ENCODE measurements at places on chromosomes 11 and 22. TPM values are rescaled to one million over a fixed set of nuclear protein-coding genes. Genes with fewer than 3 reads are reported as not detected.

PELI3 gene
- total RNA-seq: 8.1 TPM

CCDC15 gene
- total RNA-seq: 2.5 TPM

CD3E gene
- not detected for total RNA-seq

MOGAT2 gene
- not detected for total RNA-seq

XNDC1N gene
- total RNA-seq: 2.2 TPM

CCDC157 gene
- 2.9 TPM for total RNA-seq

SLC22A8 gene
- total RNA-seq: not detected

NEFH gene
- 3.6 TPM for total RNA-seq

OR56A1 gene
- total RNA-seq: not detected

GGTLC2 gene
- not detected for total RNA-seq

CELSR1 gene
- 108 TPM for total RNA-seq

MMP13 gene
- total RNA-seq: 2.3 TPM

PGA3 gene
- total RNA-seq: not detected

FAM111B gene
- total RNA-seq: 9.5 TPM

GLYATL2 gene
- not detected for total RNA-seq

OR51I1 gene
- not detected for total RNA-seq

A4GALT gene
- 27.7 TPM for total RNA-seq

CNGA4 gene
- not detected for total RNA-seq

NXF1 gene
- total RNA-seq: 34.0 TPM

CREB3L1 gene
- total RNA-seq: 0.46 TPM

OR52H1 gene
- not detected for total RNA-seq

TMPRSS13 gene
- total RNA-seq: 22.9 TPM

NNMT gene
- 5.4 TPM for total RNA-seq

SVIP gene
- total RNA-seq: 6.9 TPM

OR51G2 gene
- total RNA-seq: not detected

OR5P2 gene
- total RNA-seq: not detected

SYVN1 gene
- total RNA-seq: 18.1 TPM

OR6A2 gene
- total RNA-seq: not detected

OR5A1 gene
- total RNA-seq: not detected

MAPK8IP2 gene
- total RNA-seq: 0.65 TPM

CTTN gene
- 277 TPM for total RNA-seq

SPDYC gene
- total RNA-seq: not detected

TREH gene
- not detected for total RNA-seq

PANX3 gene
- not detected for total RNA-seq

ARSA gene
- 44.2 TPM for total RNA-seq

CDC45 gene
- total RNA-seq: 28.6 TPM

FDXACB1 gene
- 2.7 TPM for total RNA-seq

KRTAP5-8 gene
- not detected for total RNA-seq

MCAM gene
- total RNA-seq: 367 TPM

TMEM191B gene
- total RNA-seq: 1.3 TPM

FOLR1 gene
- total RNA-seq: not detected

PPFIBP2 gene
- 19.8 TPM for total RNA-seq

GLYAT gene
- not detected for total RNA-seq

SMDT1 gene
- 4.7 TPM for total RNA-seq

MUC5AC gene
- total RNA-seq: not detected

PRSS23 gene
- 95.0 TPM for total RNA-seq

MUC6 gene
- total RNA-seq: not detected

TEX12 gene
- not detected for total RNA-seq

PATE4 gene
- not detected for total RNA-seq

SPON1 gene
- not detected for total RNA-seq

MOV10L1 gene
- 0.07 TPM for total RNA-seq

POTEH gene
- not detected for total RNA-seq

MS4A14 gene
- not detected for total RNA-seq

TECTA gene
- total RNA-seq: 0.07 TPM

SMC1B gene
- total RNA-seq: not detected

CCDC87 gene
- 0.23 TPM for total RNA-seq

SLC1A2 gene
- not detected for total RNA-seq

PAX6 gene
- total RNA-seq: not detected
